CD4-positive, alpha-beta T cell treated with Interleukin-2 at 100 ng/mL for 4 hours (primary cell): ENCODE measurements at places on chromosomes 7 and 10.

- no peak for DNase-seq
Observed at GRCh38 chr7:52959336-52959735, 76.1 kb upstream of the POM121L12 start.

DNA sequence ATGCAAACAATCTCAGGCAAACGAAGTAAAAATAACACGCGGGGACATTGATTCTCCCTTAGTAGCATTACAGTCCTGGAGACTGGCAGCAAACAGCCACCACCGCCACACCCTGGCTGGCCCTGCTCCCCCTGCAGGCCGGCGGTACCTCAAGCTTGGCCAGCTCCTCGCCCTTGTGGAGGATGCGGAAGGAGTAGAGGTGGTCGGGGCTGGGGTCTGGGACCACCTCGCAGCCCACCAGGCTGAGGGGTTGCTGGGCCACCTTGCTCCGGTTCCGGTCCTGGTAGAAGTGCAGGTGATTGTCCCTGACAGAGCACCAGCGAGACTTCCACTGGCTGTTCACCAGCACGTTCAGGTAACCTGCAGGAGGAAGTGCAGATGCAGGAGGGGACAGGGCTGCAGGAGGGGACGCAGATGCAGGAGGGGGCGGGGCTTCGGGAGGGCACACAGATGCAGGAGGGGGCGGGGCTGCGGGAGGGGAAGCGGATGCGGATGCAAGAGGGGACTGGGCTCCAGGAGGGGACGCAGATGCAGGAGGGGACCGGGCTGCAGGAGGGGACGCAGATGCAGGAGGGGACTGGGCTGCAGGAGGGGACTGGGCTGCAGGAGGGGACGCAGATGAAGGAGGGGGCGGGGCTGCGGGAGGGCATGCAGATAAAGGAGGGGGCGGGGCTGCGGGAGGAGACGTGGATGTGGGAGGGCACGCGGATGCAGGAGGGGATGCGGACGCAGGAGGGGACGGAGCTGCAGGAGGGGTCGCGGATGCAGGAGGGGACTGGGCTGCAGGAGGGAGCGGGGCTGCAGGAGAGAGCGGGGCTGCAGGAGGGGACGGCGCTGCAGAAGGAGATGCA is 65.7 kb downstream of the VWA2 start:
- DNase-seq = peak; percentile 52

DNA sequence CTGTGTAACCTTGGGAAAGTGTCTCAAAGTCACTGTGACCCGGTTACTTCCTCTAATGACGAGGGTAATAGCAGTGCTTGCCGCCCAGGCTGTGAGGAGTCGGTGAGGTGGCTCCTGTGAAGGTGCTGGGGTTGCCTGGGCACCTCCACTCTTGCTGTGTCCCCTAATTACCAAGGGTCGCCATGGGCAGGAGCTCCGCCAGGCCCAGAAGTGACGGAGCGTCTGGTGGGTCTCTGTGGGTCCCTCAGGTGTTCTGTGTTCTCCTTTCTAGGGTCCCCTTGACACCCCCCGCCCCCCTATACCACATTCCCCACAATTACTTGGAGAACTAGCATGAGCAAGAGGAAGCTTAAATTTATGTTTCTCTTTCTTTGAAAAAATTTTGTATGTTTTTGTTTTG is 161.5 kb downstream of the WDR37 start:
- no peak for DNase-seq

DNA sequence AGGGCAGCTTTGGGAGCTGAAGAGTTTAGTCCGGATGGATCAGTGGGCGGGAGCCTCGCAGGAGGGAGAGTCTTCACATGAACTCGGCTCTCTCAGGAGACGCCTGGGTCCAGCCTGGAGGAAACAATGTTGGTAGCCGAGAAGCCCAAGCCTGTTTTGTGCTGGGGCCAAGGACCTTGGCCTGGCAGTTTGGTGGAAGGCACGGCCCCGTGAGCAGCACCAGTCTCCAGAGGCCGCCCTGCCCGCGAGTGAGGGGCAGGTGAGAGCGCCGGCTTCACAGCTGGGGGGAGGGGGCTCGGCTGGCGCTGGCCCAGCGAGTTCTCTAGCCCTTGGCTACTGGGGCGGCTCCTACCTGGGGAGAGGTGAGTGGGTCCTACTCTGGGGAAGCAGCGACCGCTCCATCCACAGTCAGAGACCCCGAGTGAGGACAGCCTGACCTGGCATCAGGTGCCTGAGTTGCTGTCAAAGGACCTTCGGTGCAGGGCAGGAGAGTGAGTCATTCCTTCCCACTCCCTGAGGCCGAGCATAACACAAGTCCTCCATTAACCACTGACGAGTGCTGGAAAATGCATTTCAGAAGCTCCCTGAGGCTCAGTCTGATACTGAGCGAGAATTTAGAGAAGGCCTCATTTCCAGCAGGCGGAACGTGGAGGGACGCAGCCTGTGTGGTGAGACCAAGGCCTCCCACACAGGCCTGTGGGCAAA is 89.3 kb upstream of the DIP2C start:
- DNase-seq = no peak

GRCh38 chr10:121104476-121105111 is 253.4 kb downstream of the WDR11 start:
- DNase-seq = no peak

- DNase-seq = no peak
Observed at GRCh38 chr10:48557511-48558123, 47.3 kb downstream of the ARHGAP22 start.

DNA sequence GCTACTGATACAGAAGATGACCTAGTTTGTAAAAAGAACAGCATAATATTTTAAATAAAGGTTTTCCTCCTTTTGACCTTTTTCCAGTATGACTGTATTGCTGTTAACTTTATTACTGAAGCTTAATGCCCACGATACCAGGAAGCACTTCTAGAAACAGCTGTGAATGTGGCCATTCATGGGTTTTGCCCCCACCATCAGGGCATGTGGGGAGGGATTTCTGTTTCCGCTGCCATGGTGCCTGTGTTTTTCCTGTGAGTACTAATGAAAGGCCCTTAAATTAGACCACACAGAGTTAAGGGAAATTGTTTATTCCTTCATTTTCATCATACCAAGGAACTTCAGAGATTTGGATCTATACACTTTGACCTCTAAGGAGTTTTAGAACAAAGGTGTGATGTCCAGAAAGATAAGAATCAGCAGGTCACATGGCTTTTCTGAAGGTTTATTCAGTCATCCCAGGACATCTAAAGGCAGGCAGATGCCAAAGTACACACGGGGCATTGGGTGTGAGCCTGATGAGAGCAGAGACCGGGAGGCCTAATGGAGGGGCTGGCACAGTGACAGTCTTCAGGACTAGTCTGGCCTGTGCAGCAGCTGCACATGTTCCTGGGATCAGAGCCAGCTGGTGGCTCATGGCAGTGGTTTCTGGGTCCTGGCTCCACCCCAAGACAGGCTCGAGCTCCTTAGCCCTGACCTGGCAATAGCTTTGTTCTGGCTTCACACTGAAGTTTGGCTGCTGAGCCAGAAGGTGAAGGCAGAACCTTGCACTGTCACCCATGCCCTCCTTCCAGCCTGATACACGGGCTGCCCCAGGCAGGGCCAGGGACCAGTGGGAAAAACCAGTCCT is 190.9 kb downstream of the REEP3 start:
- no peak for DNase-seq

GRCh38 chr10:131147301-131147975 is 164.1 kb downstream of the TCERG1L start:
- DNase-seq = no peak

DNA sequence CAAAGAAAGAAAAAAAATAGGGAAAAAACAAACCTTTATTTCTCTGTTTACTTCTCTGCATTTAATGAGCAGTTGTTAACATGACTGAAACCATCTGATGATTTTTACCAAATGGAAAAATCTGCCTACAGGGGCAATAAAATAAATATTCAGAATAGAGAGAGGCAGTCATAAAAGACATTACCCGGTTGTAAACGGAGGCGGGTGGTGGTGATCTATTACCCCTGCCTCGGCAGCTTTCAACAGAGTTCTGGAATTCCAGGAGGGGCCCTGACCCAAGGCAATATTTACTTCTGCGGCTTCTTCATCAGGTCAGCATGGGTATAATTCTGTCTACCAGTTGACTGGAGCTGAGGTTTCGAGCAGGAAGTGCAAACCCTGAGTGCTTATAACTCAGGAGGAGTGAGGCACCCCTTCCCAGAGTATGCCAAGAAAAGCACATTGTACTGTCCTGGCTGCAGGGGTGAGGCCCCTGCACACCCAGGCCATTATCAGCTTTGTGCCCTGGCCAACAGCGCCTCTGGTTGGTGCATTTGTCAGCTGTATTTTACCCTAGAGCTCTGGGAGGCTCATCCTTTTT is 8.2 kb upstream of the CXCL12 start:
- no peak for DNase-seq

- no peak for DNase-seq
Observed at GRCh38 chr10:118701529-118702323, 53.0 kb downstream of the CACUL1 start.

- no peak for DNase-seq
Observed at GRCh38 chr7:21140622-21141021, 287.3 kb upstream of the SP4 start.

GRCh38 chr10:30170146-30170545 is 110.8 kb upstream of the JCAD start:
- no peak for DNase-seq

DNA sequence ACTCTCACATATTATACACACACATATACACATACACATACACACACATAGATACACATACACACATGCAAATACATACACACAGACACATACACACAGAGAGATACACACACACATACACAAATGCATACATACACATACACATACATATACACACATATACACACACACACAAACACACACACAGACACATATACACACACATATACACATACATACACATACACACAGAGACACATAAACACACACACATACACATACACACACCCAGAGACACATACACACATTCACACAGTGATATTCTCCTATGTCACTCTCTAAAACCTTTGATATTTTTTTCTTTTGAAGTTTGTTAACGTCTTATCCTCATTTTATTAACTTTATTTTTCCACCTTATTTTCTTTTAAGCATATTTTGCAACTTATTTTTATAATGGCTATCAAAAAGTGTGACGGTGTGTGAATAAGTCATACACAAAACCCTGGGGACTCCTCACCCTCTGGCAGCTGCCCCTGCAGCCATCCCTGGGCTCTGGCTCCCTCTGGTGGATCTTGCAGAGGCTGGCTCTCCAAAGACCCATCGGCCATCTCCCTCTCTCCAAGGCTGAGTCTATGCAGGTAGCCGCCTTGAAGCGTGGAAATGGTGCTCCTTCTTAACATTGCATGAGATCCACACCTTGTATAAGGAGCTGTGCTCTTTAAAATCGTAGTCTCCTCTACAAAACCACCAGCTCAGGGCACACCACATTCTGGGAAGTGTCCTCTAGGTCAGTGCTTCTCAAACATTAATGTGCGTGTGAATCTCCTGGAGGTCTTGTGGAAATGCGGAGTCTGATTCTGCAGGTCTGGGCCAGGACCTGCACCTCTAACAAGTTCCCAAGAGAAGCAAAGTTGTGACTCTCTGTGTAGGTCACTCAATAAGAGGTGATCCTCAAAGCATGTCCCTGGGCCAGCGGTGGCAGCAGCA is 4.1 kb upstream of the C10orf120 start:
- peak; percentile 36 for DNase-seq

DNA sequence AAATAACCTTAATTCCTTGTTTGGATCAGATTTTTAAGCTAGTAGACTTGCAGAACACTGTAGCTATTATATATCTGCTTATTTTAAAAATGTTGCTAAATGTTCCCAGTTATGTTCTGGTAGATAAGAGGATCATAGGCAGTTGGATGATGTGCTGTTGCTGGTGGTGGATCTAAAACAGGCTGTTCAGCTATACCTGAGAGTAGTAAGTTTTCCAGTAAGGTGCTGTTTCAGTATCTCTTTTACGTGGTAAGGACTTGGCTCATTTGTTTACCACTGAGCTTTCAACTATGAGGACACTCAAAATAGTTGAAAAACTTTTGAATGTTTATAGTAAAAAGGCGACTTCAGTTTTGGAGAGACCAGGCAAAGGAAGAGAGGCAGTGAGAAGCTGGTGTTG is 180.9 kb downstream of the CDK14 start:
- DNase-seq = no peak

GRCh38 chr10:48634198-48634983 is 29.5 kb upstream of the ARHGAP22 start:
- peak; percentile 20 for DNase-seq

DNA sequence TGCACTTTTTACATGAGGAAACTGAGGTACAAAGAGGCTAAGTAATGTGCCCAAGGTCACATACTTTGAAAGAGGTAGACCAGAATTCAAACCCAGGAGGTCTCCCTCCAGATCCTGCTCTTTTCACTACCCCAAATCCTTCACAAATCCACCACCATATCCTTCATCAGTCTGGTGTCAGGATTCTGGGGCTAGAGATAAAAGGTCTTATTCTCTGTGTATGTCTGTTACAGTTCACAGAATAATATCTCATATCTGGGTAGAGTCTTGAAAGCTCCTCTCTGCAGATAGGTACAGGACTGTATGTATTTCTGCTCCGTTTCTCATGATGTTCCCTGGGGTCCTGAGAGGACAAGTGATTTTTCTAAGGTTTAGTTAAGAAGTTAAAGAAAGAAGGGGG is 4.9 kb downstream of the PIK3CG start:
- no peak for DNase-seq

- DNase-seq = no peak
Observed at GRCh38 chr10:86821388-86821999, 65.1 kb downstream of the BMPR1A start.

DNA sequence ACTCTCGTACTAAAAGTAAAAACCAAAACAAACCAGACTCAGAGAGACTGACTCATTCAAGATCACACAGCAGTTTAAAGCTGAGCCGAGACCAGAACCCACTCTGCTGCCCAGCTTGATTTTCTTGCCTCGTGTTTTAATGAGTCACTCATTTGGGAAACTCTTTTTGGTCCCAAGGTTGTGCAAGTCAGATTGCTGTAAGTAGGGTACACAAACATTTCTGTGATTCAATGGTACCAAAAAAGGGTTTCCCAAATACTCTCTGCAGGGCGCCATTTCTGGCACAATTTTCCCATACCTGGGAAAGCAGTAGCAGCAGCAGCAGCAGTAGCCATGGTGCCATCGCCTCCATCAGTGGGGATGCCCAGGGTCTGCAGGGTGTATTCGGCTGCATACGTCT is 69.9 kb downstream of the ASAH2B start:
- DNase-seq = no peak
